ENCODE measurements at places on chromosomes 1 and 21.

DNA sequence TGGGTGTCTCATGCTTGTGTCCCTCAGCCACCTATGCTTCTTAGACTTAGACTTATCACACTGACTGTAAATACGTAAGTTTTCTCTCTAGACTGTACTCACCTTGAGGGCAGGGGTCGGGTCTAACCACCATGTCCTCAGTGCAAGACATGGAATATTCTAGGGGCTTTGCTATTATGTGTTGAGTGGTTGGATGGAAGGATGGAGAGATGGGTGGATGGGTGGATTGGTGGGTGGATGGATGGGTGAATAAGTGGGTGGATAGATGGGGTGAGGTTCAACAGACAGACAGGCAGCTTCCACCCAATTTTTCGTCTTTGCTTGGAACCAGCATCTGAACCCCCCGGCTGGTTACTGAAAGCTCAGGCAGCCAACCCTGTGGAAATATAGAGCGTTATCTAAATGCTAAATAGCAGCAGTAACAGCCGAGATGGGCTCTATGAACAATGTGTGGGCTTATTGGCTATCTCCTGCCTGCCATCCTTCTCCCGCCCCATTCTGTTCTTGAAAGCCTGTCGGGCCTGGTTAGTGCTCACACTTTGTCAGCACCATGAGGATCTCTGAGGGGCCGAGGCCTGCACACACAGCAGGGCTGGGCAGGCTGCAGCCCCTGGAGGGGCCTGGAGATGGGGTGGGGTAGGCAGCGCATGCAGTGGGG lies 130.7 kb downstream of the ACTL8 start:
- no peak for DNase-seq

DNA sequence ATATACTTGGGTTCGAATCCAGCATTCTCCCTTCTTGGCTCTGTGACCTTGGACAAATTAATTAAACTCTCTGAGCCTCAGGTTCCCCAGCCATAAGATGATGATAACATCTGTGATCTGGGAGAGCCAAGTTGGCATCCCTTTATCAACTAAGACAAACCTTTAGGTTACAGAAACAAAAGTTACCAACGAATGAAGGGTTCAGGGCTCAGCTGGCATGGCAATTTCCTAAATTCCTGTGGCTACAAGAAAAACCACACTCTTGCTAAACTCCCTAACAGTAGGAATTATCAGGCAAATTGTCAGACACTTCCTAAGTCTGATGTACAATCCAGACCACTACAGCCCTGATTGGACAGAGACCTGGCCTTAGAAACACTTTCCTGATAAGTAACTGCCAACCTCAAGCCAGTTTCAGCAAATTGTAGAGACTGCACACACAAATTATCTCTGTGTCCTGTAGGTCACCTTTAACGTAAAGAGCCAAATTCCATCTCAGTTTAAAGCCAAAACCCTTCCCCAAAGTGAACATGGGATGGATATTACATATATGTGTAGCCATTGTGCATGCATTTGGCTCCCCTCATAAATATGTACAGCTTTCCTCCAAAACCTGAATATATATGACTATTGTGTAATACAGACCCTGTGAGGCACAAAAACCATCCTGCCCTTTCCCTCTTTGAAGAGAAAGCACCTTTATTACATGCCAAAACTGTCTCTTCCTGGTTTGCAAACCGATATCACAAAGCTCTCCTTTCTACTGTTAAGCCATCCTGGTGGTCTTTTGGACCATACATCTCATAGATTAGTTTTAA lies 39.5 kb upstream of the EDARADD start:
- DNase-seq = no peak

DNA sequence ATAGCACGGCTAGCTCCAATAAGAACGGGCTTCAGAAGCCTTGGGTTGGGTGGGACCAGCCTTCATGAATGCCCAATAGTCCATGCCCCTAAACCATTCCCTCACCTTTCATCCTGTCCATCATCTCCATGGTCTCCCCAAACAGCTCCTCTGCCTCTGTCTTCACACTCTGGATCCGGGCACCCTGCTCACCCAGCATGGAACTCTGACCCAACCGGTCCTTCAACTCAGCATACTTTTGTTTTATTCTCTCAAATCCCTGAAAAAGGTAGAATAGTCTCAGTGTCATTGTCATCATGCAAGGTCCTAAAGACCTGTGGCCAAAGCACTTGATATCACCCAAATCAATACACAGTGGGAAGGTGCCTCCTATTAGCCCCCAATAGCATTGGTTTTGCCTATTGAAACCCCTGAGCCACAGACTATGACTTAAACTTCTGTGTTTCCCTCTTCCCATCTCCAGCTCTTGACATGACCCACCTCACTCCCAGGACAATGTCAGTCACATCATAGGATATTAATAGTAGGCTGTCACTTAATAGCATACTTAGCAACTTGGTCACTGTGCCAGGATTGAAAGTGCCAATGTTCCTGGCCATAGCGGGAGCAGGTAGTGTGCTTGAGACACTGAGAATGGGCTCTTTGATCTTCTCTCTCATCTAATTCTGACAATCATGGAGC lies 33.0 kb downstream of the CAMK1G start:
- no peak for DNase-seq

DNA sequence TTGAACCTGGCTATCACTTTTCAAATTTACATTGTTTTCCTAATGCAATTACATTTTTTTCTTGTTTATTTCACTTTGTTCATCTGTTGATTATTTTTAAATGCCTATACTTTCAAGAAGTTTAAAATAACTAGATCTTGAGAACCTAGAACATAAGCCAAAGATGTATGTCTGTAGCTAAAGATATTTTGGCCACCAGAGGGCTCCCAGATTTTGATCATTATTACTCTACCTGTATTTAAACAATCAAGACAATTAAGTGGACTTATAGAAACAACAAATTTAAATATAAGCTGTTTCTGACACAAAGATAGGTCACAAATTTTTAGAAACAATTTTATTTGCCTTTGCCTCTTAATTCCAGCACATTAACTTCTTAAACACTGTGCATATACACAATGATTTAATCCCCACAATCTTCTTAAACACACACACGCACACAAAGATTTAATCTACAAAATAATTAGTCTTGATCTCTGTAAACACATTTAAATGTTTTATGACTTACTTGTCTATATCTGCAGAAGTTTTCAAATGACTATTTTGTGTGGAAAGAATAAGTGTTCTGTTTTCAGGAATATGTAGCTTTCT lies 380.0 kb downstream of the DSCAM start:
- DNase-seq = no peak

GRCh38 chr1:86104606-86105532 lies 51.7 kb downstream of the COL24A1 start:
- DNase-seq = no peak

DNA sequence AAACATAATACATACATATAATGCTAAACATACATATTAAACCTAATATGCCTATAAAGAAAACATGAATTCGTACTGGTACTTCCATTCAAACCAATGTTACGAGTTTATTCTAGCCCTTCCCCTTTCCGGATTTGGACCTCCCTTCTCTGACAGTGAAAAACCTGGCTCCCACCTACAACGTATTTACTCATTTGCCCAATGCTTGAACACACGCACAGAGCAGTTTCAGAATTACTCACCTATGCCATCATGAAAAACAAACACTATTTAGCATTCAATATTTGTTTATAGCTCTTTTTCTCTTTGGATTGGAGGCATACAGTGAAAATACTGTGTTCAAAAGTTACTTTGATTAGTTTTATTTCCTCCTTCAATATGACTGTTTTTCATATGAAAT lies 204.4 kb downstream of the LMX1A start:
- no peak for DNase-seq

DNA sequence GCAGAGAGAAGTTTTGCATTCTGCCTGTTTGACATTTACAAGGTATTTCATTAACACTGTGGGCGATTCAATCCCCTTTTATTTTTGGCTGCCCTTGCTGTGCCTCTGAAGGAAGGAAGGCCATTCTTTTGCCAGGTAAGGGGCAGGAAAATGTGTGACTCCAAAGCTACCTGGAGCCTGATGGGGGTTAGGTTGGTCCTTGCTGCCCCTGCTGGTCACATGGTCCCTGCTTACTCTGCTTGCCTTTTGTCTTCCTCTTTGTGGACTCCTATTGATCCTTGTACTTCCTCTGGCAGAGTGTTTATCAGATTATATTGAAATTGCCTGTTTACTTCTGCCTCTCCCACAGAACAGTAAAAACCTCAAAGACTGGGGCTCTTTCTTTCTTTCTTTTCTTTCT lies 65.7 kb downstream of the ST6GALNAC3 start:
- DNase-seq = no peak

GRCh38 chr21:42913476-42913875 lies 12.0 kb downstream of the ERVH48-1 start:
- no peak for DNase-seq

- no peak for DNase-seq
Measured at GRCh38 chr1:83527987-83528386, 470.9 kb downstream of the TTLL7 start.

DNA sequence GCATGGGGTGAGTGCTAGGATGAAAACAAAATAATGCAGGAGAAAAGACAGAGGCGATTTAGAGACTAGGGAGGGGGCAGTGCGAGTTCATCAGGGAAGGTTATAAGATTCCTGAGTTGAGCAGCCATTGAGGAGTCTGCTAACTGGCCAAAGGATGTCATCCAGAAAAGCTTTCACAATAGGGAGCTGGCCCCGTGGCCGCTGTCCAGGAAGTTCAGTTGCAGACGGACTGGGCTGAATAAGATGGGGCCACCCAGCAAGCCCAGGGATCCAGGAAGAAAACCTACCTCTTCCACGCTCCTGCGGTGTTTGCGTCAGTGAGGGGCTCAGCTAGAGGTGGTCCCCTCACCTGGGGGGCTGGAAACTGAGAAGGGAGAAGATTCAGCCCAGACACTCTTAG lies 4.0 kb upstream of the PKP1 start:
- DNase-seq = no peak

- no peak for DNase-seq
Measured at GRCh38 chr1:229941831-229942230, 125.2 kb upstream of the GALNT2 start.

DNA sequence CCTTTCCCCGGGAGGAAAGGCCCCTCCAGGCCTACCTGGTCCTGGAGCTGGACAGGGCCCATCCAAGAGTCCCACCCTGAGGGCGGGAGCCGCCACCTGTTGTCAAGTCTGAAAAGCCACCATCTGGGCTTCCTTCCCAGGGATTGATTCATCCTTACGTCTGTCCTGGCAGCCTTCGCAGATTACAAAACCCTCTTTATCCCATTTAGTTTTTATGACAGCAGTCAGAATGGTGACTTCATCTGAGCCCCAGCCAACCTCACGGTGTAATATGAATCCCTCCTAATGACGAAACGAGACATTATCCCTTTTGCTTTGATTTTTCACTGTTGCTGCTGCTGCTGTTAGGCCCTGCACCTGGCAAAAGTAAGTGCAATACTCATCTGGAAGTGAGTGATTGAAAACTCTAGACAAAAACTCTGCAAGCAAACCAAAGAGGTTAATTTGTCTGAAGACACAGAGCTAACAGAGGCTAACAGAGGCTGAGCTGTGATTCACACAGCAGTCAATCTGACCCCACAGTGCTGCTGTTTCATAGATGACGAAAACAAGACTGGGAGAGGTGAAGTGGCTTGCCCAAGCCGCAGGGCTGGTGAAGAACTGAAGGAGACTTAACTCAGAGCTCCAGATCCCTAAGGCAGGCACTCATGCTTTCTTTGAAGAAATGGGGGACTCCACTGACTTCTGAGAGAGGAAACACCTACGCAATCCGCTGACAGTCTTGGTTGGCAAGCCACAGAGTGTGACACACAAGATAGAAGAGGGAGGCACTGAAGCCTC lies 30.0 kb upstream of the S100A7 start:
- DNase-seq = no peak

DNA sequence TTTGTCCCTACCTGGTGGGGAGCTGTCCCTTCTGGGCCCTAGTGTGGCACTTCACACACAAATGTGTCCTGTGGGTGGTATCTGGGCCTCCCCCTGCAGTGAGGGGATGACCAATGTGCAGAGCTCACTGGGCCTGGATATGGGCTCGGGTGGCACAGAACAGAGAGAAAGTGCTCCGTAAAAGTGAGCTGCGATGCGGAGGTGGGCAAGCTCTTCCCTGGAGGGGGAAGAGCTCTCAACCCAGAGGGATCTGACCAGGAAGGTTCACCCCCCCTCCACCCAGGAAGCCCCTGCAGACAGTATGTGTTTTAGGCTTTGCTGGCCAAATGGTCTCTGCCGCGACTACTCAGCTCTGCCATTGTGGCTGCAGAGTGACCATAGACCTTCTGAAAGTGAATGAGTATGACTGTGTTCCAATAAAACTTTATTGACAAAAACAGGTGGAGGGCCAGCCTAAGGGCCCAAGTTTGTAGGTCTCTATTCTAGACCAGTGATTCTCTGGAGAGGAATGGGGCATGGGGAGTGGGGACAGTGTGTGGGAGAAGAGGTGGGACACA lies 8.6 kb upstream of the ITGB2 start:
- DNase-seq = no peak

- no peak for DNase-seq
Measured at GRCh38 chr1:17588048-17588871, 48.8 kb downstream of the ARHGEF10L start.

DNA sequence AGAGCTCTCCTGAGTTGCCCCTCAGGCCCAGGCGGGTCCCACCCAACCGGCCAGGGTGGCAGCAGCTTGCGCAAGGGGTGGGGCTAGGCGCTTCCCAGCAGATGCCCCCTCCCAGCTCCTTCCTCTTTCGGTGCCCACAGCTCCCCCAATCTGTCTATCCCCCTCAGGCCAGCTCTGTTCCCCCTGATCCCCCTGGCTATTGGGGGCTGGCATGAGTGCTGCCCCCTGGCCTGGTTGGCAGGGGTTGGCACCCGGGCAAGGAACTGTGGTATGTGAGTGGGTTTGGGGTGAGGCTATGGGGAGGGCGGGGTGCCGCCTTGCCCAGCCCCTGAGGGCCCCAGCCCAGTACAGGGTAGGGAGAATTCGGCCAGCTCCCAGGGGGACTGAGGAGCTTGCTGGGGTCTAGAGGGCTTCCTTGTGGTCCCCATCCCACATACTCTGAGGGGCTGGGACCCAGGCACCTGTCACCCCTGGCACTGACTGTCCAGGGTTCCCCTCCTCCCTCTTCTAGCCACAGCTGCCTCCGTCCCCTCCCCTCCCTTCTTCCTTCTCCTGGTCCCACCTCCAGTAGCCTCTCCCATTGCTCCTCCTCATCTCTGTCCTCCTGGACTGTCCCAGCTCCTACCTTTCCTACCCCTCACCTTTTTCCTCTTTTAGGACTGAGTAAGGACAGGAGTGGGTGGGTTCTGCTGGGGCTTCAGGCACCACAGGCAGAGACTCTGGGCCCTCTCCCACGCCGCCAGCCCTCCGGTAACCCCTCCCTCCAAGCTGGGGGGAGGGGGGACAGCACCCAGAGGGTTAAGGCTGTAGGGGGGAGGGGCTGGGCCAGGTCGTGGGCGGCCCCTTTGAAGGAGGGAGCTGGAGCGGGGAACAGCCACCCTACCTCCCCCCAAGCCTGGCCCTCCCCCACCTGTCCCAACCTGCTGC lies 5.7 kb downstream of the ZBTB7B start:
- DNase-seq = no peak

DNA sequence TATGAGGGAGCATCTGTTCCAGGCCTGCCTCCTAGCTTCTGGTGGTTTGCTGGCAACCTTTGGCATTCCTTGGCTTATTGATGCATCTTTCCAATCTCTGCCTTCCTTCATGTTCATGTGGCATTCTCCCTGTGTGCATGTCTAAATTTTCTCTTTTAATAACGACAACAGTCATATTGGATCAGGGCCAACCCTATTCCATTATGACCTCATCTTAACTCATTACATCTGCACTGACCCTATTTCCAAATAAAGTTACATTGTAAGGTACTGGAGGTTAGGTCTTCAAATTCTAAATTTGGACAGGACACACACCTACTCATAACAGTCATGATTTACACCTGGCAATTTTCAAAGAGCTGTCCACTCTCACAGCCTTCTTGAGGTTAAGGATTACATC lies 117.2 kb upstream of the FGGY start:
- no peak for DNase-seq
